Transverse colon (tissue), 4 donors: ENCODE measurements at places on chromosomes 6 and 20. TPM values are rescaled to one million over a fixed set of nuclear protein-coding genes. Genes with fewer than 3 reads are reported as not detected.

NTSR1 gene
- 6.7 TPM for total RNA-seq

GRIK2 gene
- total RNA-seq: 2.0 TPM

GPX6 gene
- total RNA-seq: not detected

TNNC2 gene
- 4.6 TPM for total RNA-seq

SLC22A2 gene
- not detected for total RNA-seq

GRCh38 chr6:96659084-96659845, 96.3 kb downstream of the FHL5 start:
- no peak for DNase-seq

GRCh38 chr6:169344750-169345065, 91.1 kb upstream of the THBS2 start:
- no peak for DNase-seq

GRCh38 chr6:135096403-135097130, 41.9 kb upstream of the HBS1L start:
- no peak for DNase-seq

DNA sequence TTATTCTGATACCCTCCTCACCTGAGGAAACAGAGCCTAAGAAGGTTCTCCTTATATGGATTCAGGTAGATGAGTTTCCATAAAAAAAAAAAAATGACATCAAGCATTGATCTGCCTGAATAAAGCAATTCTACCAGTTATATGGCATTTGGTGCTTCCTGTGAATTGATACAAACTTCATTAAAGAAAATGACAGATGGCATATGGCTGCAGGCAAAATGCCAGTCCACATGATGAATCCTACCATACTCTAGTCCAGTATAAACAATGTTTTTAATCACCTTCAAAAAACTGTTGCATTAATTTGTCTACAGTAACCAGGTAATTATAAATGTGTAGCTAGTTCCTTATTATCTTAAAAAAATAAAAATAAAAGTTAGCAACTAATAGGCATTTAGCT, 559.2 kb upstream of the FLRT3 start:
- peak; percentile 13 for DNase-seq

DNA sequence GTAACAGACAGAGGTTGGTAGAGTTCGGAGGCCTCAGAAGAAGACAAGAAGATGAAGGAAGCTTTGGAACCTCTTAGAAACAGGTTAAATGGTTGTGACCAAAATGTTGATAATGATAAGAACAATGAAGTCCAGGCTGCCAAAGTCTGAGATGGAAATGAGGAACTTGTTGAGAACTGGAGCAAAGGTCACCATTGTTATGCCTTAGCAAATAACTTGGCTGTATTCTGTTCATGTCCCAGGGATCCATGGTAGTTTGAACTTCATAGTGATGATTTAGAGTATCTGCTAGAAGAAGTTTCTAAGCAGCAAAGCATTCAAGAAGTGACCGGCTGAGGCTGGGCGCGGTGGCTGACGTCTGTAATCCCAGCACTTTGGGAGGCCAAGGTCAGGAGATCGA, 11.1 kb upstream of the LSM14B start:
- no peak for DNase-seq

DNA sequence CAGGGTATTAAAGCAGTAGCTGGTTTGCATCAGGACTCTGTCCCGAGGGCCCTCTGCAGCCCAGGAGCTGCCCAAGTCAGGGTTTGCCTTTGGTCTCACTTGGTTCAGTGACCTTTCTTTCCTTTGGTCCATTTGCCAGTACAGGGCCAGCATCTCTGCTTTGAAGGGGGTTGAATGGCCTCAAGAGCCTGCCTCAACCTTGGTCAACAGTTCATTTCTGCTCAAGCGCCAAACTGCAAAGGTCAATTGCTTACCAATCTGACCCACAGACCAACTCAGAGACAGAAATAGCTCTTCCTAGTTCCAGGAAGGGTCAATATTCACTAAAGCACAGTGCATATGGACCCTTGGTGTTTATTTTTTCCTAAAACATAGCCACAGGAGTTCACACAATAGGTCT, 19.4 kb downstream of the VIP start:
- no peak for DNase-seq

DNA sequence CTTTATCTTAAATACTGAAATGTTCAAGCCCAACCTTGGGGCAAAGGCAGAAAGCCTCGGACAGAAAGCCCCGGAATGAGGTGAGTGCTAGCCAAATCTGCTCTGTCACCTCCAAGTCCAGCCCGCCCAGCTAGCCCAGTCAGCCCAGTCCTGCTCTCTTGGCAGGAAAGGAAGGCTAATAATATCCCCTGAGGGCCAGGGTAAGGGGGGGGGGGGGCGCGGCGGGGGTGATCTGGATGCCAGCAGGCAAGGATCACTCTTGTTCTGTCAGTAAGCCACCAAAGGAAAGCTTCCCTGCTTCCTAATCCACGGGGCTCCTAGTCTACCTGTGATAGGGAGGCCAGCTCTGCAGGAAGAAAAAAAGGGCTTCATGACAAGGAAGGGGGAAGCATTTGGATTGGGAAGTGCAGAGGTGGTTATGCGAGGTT, 1.1 kb downstream of the NDRG3 start:
- no peak for DNase-seq

DNA sequence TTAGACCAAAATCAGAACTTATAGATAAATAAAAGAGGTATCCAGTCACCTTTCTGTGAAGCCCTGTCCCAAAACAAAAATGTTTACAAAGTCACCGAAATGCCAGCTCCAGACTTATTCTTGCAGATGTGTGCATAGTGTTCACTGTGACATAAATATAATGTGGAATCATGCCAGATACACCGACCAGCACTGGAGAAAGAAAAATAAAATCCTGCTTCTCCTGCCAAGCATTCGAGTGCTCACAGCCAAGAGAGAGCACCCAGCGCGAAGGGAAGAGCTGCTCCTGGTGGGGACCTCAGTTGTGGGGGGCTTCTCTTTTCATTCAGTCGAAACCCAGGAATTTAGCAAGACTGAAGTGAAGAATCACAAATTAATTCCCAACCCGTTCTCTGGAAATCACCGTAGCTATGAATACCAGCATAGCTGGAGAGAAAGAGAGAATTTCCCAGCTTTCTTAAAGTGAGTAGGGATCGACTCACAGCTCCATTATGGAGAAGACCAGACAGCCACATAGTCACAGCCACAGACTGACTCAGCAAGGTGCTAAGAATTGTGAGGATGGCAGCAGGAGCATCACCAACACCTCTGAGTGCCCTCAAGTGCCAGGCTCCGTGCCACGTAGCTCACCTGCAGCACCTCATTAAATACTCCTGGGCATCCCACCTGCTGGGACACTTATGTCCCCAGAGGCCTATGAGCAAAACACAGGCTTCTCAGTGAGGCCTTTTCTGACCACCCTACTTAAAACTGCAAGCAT, 33.2 kb downstream of the BFSP1 start:
- no peak for DNase-seq

DNA sequence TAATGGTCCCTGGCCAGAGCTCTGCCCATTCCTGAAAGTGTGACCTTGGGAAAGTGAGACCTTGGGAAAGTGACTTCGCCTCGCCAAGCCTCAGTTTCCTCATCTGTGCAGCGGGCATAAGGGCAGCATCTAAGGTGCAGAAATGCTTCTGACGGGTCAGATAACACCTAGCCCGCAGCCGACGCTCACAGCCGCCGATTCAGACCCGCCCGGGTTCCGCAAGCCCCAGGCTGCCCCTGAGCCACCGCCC, 486 bp downstream of the FKBP1A start:
- DNase-seq: peak; percentile 34

- no peak for DNase-seq
Observed at GRCh38 chr6:33707771-33708170, 3.7 kb downstream of the UQCC2 start.

GRCh38 chr6:168181876-168182275, 102.9 kb upstream of the FRMD1 start:
- DNase-seq: no peak

DNA sequence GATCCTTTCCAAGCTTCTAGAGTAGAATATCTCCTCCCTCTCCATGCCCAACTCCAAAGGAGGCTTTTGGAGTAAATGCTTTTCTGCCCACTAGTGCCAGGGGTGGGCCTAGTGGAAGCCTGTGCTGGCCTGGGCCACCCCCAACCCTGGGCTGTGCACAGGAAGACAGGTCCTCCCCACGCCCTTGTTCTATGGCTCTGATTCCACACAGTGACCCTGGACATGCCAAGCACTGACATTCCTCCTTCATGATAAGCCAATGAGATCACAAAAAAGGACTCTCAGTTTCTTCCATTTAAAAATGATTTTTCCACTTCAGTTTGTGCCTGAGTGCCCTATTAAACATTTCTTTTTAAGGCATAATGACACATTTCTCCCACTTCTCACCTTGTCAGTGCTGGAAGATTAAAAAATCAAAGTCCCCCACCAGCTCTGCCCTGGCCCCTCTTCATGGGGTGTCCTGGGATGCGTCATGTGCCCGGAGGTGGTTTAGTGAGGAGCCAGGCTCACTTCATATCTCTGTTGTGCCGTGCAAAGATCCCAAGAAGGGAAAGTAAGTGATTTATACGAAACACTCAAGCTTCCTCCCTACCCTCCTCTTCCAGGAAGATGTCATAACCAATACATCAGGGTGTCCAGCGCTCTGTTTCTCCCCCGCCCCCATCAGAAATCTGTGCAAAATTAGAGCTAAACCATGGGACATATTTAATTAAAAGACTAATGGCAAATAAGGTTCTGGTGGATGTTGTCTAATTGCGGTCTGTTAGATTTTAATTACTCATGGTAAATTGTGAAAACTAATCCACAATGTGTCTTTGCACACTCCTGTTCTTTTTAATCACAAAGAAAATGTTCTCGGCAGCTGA, 255.0 kb downstream of the NRN1 start:
- DNase-seq: no peak

DNA sequence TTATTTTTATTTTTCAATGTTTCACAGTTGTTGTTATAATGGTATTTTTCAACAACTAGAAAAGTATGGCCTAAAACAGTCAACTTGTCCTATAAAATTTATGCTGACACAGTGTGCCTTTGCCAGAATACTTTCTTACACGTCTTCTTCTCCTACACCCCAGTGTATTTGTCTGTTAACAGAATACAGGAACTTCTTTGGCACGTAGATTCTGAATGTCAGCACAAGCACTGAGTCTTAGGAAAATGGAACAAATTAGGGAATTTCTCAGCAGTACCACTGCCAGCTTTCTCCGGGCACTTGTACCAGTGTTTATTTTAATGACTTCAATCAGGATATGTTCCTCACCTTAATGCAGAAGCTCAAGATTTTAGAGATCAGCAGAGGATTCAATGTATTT, 26.7 kb upstream of the AKIRIN2 start:
- no peak for DNase-seq

- no peak for DNase-seq
Observed at GRCh38 chr6:167400482-167401138, 75.7 kb downstream of the TTLL2 start.

DNA sequence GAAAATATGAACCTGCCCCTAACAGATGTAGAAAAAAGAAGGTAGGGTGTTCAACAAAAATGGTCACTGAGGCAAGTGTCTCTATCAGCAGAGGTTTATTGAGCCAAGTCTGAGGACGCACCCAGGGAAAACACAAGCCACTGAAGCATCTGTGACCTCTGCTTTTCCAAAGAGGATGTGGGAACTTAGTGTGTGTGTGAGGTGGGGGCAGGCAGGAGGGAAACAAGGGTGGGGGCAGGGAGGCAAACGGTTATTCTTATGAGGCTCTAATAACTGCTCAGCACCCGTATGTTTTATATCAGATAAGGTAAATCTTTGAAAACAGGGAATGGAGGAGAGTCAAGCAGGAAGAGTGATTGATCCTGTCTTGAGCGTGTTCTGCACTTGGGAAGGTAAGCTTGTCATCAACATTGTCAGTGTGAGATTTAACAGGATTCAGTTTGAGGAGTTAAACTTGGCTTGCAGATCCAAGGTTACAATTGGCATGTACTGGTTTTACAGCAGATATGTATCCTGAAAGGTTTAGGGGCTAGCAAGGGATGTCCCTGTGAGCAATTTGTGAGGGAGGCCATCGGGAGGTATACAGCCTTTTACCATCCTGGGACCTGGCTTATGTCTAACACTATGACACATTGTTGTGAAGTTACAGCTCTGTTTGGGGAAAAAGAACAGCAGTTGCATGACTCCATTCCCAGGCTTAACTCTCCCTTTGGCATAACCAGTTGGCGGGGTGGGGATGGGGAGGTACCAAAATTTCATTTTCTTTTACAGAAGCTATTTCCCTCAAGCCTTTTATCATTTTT, 33.7 kb downstream of the NINL start:
- no peak for DNase-seq

- DNase-seq: no peak
Observed at GRCh38 chr6:112634376-112634775, 287.2 kb downstream of the RFPL4B start.

- DNase-seq: no peak
Observed at GRCh38 chr6:154361476-154361875, 4.9 kb upstream of the IPCEF1 start.

GRCh38 chr20:1209447-1210387, 6.5 kb downstream of the C20orf202 start:
- DNase-seq: no peak

GRCh38 chr6:131061041-131061750, 1.8 kb downstream of the EPB41L2 start:
- no peak for DNase-seq
